Breast epithelium (tissue), 4 donors: ENCODE measurements at places on chromosomes 16 and 17. TPM values are rescaled to one million over a fixed set of nuclear protein-coding genes. Genes with fewer than 3 reads are reported as not detected.

DNA sequence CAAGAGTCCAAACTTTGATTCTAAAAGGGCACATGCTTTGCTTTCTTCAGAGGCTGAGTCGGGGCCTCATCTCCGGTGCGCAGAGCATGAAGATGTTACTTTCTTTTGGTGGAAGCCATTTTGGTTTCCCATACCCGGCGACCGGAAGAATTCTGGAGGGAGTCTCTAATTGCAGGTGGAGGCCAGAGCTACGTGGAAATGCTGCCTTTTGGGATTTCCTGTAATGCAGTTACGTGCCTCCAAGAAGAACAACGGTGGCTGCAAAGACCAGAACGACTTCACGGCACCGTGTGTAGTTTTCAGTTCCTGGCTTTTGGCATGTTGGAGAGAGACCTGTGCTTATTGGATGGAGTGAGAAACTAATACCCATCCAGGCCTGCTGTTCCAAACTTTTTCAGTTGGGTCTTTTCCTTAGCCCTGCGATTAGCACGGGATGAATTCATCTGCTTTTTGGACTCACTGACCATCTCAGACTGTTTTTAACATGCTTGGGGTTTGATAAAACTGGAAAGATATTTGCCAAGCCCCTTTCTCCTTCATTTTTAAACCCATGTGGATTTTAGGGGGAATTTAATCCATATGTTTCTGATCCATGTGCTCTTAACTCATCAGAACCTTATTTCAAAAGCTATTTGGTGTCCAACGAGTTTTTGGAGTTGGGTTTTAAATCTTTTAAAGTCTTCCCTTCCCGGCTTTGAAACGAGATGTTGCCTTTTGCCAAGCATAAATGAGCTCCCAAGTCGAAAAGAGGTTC lies 19.0 kb downstream of the FOXL1 start:
- H3K4me3 ChIP-seq = no peak overlapping the region
- no peaks in the 10 kb centered on the region for H3K36me3 ChIP-seq
- DNase-seq = no peak
- H3K4me1 ChIP-seq = no peaks in the 10 kb centered on the region
- H3K27me3 ChIP-seq = peaks cover 51% of the 10 kb centered on the region

- H3K27me3 ChIP-seq = no peaks in the 10 kb centered on the region
- DNase-seq = peak; percentile 64
- peaks cover 14% of the 10 kb centered on the region for H3K36me3 ChIP-seq
- H3K27ac ChIP-seq = peak overlapping the region; percentile 50
Observed at GRCh38 chr16:2769675-2770056, 7.4 kb downstream of the ELOB start.

GRCh38 chr17:32746280-32746679 lies 130.6 kb downstream of the MYO1D start:
- H3K4me1 ChIP-seq = no peaks in the 10 kb centered on the region
- no peaks in the 10 kb centered on the region for H3K36me3 ChIP-seq
- no peak overlapping the region for H3K27ac ChIP-seq
- H3K4me3 ChIP-seq = no peak overlapping the region

- no peaks in the 10 kb centered on the region for H3K4me1 ChIP-seq
- H3K4me3 ChIP-seq = no peak overlapping the region
- no peaks in the 10 kb centered on the region for H3K36me3 ChIP-seq
- no peaks in the 10 kb centered on the region for H3K27me3 ChIP-seq
- DNase-seq = no peak
- peak overlapping the region; percentile 37 for H3K27ac ChIP-seq
Observed at GRCh38 chr16:67547423-67548264, 14.7 kb upstream of the CTCF start.

DNA sequence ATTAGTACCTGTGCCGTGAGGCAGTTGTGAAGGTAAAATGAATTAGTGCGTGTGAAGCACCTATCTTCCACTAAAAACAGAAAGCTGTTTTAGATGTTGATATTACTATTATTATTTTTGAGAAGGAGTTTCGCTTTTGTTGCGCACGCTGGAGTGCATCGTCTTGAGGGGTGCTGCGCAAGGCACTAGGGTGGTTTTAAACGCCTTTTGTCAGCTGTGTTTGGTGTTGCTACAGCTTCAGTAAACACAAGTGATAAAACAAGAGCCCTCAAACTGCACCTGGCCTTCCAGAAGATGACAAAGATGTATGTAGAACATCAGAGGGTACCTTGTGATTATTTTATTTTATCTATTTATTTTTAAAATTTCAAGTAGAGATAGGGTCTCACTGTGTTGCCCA lies 38.2 kb downstream of the PLCG2 start:
- no peaks in the 10 kb centered on the region for H3K27me3 ChIP-seq
- no peak for DNase-seq
- no peak overlapping the region for H3K27ac ChIP-seq

GRCh38 chr17:1800240-1800639 lies 29.5 kb downstream of the SMYD4 start:
- H3K27ac ChIP-seq = no peak overlapping the region
- DNase-seq = peak; percentile 17
- H3K4me3 ChIP-seq = no peak overlapping the region
- no peaks in the 10 kb centered on the region for H3K36me3 ChIP-seq

GRCh38 chr16:56108056-56108471 lies 83.2 kb upstream of the GNAO1 start:
- no peaks in the 10 kb centered on the region for H3K36me3 ChIP-seq
- DNase-seq = no peak
- no peak overlapping the region for H3K27ac ChIP-seq
- no peak overlapping the region for H3K4me3 ChIP-seq
- H3K27me3 ChIP-seq = no peaks in the 10 kb centered on the region
- no peaks in the 10 kb centered on the region for H3K4me1 ChIP-seq

DNA sequence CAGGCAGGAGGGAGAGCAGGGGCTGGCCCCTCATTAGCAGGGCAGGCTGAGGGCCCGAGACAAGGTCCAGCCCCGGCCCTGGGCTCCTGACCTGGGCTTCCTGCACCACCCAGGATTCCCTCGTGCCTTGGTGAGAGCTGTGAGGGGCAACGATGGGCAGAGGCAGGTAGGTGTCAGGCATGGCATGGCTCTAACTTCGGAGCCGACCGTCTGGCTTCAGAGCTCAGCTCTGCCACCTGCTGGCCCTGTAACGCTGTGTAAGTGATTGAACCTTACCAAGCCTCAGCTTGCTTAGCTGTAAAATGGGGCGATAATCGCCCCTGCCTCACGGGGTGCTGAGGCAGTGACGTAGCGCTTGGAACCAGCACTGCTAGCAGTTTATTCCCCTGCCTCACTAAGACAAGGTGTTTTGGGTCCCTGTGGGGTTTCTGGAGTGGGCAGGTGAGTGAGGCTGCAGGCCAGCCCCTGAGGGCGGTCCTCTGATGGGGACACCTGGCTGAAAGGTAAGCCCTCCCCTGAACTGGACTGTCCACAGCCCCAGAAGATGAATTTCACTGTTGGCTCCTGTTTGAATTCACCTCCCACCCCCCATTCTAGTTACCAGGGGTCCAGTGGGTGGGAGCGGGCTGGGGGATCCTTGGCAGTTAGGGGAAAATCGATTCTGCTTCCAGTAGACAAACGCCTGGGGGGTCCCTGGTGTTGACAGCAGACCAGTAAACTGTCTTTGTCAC lies 184.8 kb upstream of the GSE1 start:
- no peaks in the 10 kb centered on the region for H3K4me1 ChIP-seq
- DNase-seq = no peak
- no peak overlapping the region for H3K27ac ChIP-seq
- H3K4me3 ChIP-seq = no peak overlapping the region

GRCh38 chr17:48843187-48843900 lies 12.5 kb downstream of the CALCOCO2 start:
- DNase-seq = no peak
- no peak overlapping the region for H3K4me3 ChIP-seq
- H3K27ac ChIP-seq = peak overlapping the region; percentile 78
- H3K36me3 ChIP-seq = peaks cover 9% of the 10 kb centered on the region
- peaks cover 14% of the 10 kb centered on the region for H3K4me1 ChIP-seq

SLC5A11 gene
- 1.8 TPM for total RNA-seq

IL21R gene
- total RNA-seq = 0.16 TPM

WFIKKN1 gene
- 0.73 TPM for total RNA-seq

USP22 gene
- 156 TPM for total RNA-seq

FADS6 gene
- not detected for total RNA-seq

ITGB3 gene
- 3.8 TPM for total RNA-seq

TBC1D3B gene
- 5.2 TPM for total RNA-seq

COPZ2 gene
- total RNA-seq = 97.9 TPM
